GOT3 (cell line): ENCODE measurements at places on chromosomes 5 and 9.

GRCh38 chr9:100354121-100354800, 1.5 kb upstream of the TEX10 start:
- DNase-seq: no peak

DNA sequence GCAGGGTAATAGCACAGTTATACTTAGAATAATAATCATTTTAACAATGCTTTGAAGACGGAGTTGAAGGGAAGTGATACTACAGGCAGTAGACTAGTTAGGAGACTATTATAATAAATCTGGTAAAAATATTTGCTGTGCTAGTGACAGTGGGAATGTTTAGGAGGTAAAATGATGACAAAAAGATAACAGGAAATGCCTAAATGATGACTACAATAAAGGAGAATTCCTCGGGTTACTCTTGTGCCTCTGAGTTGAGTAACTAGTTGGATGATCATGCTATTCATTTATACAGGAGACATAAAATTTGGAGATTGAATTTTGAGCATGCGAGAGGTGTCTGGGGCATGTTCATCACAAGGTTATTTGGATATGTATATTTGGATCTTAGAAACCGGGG, 32.2 kb upstream of the PAM start:
- DNase-seq: no peak

DNA sequence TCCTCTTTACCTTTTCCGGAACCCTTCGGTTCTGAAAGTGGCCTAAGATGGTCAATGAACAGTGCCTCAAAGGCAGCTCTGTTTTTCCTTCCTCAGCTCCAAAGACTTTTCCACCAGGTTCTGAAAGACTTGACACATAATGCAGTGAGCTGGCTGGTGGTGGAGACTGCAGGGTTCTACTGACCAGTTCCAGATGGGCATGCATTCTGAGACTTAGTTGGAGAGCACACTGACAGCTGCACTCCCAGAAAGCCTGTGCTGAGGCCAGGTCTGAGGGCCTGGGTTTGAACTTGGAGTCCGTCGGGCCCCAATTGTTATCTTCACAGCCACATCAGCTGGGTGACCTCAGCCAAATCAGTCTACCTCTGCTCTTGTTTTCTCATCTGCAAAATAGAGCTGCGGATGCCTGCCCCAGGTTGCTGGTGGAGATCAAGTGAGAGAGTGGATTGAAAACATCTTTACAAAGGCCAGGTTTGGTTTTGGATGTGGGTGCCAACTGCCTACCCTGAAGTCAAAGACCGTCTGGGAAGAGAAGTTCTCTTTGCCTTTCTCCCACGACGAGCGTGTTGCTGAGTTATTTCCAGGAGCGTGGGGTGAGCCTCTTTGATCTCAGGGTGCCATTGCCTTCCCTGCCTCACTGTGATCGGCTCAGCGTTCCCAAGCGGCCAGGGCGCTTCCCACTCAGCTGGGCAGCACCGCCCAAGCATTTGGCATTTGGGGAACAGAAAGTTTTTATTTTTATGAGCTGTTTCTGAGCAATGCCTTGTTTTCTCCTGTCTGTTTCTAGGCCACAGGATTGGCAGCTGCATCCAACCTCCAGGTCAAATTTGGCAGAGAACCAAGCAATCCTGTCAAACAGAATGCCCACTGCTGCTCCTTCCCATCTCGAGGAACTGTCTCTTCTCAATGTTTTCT, 54.9 kb downstream of the RAD23B start:
- DNase-seq: no peak

DNA sequence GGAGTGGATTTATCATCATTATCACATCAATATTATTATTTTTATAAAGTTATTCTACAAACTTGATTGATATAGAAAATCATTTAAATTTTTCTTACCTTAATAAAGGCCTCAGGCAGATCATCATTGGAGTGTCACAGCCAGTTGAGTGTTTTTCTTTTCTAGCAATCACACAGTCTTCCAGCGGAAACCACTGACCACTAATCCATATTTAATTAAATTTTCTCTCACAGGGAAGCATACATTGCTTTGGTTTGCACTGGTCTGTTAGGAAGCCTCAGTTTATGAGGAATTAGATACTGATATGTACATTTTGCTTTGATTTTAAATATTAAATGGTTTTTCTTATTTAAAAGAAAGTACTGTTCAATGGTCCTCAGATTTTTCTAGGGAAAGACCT, 6.7 kb downstream of the SPZ1 start:
- DNase-seq: no peak

DNA sequence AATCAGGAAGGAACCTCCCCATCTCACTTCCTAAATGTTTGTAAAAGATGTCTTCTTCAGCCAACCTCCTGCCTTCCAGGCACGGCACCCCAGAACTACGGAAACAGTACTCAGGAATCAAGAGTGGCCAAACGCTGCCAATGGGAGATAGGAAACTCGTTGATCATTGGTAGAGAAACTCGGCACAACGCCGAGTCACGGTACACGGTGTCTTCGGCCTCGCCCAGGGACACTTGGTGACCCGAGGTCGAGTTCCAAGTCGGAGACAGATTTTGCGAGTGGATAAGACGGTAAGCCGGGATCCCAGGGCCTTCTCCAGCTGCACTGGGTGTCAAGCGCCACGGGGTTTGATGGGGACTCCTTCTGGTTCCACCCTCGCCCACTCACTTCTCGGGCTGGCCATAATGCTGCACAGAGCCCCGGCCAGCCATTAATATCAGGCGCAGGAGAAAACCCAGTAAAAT, 343 bp downstream of the KIAA0825 start:
- DNase-seq: peak; percentile 23

GRCh38 chr9:38194870-38195269, 125.8 kb upstream of the SHB start:
- DNase-seq: no peak

GRCh38 chr9:129451089-129451656, 169.7 kb downstream of the C9orf50 start:
- no peak for DNase-seq

DNA sequence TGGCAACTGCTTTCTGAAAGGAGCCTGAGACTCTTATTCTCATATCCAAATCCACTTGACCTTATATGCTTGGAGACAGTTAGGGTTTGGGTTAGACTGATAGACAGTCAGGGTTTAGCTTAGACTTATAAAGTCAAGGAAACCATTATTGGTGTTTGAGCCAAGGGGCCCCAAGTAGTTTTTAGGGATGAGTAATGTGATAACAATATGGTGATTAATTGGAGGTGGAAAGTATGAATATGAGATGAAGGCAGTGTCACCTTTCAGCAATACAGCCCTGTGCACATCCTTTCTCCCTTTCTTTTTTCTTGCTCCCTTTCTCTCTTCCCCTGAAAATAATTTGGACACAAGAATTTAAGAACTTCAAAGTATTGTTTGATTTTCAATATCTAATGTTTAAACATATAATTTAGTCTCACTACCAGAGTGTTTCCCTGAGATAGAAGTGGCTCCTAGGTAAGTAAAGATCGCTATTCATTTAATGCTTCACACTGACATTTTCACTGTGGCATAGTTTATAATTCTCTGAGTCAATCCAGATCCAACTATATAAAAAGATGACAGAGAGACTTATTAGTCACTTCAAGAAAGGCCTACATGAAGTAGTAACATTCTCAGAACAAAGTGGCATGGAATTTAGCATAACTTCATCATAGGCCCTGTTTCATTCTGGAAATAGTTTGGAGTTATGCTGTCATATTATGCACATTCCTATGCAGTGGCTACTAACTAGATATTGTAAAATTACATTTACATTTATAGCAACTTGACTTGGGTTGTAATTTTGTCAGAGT, 200.8 kb downstream of the CHSY3 start:
- no peak for DNase-seq

DNA sequence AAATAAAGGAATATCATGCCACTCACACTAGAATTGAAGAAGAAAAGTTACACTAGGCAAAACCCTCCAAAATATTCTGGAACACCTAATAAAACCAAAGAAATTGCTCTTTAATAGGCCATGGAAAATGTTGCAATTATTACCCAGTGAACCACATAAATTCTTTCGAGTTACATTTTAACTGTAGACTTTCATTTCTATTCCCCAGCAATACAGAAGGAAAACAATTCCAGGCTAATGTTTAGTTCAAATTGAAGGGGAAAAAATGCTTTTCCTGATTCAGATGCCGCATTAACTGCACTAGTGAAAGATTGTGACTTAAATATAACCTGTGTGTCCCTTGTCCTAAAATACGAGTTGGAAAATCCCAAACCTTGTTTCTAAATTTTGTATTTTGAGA, 439.3 kb upstream of the ADAMTS16 start:
- no peak for DNase-seq

DNA sequence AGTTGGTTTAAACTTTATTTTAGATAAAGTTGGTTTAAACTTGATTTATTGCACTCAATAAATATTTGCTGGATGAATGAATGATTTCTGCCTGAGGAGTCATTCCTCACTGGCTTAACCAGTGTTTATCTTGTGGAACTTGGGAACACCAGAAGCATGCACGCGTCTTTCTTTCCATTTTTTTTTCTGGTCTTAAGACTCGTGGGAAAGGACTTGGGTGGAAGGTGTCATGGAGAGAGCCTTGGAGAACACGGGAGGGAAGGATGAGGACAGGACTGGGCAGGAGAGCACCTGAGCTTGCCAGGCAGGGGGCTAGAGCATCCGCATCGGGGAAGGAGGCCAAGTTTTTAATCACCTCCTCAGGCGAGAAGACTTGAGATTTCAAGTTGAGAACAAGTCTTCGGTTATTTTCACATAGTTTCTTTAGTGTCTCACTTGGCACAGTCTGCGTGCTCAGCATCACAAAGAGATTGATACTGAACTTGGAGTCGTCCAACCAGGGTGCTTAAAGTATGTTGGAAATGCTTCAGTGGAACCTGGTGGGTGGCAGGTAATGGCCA, 144.2 kb downstream of the PDZD2 start:
- DNase-seq: no peak

- DNase-seq: no peak
Observed at GRCh38 chr9:115016344-115016743, 86.0 kb upstream of the TNFSF8 start.

GRCh38 chr5:152634586-152634985, 229.5 kb upstream of the NMUR2 start:
- DNase-seq: no peak
